ENCODE measurements at places on chromosomes 1 and 21.

GRCh38 chr1:93489756-93490155 lies 41.8 kb downstream of the FNBP1L start:
- DNase-seq = no peak

GRCh38 chr1:48469616-48470480 lies 2.2 kb downstream of the SPATA6 start:
- no peak for DNase-seq

GRCh38 chr1:165486663-165487062 lies 41.7 kb upstream of the RXRG start:
- no peak for DNase-seq

DNA sequence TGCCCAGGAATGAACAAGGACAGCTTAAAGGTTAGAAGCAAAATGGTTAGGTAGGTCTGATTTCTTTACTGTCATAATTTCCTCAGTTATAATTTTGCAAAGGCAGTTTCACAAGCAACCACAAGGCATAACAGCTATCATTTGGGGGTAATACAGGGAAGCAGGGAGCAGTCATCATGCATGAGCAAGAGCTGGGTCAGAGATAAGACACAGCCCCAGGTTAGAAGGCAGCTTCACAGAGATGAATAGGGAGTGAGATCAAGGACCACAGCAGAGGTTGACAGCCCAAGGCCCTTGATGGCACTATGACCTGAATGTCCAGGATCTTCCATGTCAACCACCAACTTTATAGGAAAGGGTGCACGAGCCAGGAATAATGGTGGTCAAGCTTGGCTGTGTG lies 9.0 kb upstream of the CSRP1 start:
- DNase-seq = no peak

- DNase-seq = no peak
These were observed 21.8 kb upstream of the ERRFI1 start for GRCh38 chr1:8047686-8048445.

DNA sequence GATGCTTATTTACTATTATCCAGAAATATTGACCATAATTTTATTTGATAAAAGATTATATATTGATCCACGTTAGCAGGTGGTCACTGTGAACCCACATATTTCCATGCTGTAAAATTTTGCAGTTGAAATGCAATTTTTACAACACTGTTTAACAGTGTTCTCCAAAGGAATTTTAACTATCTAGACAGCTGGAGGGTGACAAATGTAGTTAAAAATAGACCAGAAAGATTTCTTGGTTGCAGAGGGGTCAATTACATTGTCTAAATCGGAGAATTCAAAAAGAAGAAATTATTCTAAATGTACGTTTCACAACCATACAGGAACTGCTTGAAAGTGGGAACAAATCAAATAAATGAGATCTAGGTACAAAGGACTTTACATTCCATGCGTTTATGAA lies 625.2 kb upstream of the NCAM2 start:
- no peak for DNase-seq

- no peak for DNase-seq
These were observed 63.3 kb downstream of the ERG start for GRCh38 chr21:38434913-38435533.

DNA sequence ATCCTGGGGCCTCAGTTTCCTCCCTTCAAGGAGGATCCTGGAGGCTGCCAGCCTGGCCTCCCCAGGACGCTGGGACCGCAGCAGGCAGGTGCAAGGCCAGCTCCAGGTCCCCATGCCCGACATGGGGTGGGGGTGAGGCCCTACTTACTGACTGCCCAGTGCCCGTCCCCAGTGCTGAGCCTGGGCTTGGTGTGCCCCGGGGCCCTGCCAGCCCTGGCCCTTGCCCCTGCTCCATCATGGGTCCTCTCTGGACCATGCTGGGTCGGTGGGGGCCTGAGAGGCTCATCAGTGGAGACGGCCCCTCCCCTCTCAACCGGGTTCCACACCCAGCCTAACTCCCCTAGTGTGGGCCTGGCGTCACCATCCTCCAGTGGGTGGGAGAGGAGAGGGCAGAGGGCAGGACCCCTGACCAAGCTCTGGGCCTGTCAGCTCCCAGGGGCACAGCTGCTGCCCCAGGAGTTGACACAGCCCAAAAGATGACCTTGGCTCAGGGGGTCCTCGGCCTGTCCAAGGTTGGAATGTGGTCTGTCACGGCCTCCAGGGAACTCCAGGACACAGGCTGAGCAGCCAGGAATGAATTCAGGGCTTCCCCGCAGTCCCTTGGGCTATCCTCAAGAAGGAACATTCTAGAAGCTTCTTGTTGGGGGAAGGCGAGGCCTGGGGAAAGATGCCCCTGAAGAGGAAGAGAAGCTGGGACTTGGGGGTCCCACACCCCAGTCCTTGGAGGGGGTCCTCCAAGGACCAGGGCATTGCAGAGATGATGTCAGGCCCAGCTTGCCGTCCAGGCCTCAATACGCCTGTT lies 17.6 kb upstream of the ARF1 start:
- no peak for DNase-seq

DNA sequence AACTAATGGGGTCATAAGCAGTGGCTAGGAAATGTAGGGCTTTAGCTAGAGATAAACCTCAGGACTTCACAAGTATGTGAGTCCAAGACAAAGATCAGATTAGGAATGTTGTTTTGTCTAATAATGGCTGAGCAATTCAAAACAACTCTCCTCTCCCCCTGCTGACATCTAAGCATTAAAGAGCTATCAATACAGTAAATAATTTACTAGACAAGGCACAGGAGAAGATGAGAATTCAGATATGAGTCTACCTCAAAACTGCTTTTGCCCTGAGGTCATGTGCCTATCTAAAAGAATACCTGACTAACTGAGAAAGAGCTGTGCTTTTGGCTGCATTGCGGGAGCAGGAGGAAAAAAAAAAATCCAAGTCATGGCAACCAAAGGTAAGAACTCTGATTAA lies 86.8 kb downstream of the SPATA17 start:
- DNase-seq = no peak

DNA sequence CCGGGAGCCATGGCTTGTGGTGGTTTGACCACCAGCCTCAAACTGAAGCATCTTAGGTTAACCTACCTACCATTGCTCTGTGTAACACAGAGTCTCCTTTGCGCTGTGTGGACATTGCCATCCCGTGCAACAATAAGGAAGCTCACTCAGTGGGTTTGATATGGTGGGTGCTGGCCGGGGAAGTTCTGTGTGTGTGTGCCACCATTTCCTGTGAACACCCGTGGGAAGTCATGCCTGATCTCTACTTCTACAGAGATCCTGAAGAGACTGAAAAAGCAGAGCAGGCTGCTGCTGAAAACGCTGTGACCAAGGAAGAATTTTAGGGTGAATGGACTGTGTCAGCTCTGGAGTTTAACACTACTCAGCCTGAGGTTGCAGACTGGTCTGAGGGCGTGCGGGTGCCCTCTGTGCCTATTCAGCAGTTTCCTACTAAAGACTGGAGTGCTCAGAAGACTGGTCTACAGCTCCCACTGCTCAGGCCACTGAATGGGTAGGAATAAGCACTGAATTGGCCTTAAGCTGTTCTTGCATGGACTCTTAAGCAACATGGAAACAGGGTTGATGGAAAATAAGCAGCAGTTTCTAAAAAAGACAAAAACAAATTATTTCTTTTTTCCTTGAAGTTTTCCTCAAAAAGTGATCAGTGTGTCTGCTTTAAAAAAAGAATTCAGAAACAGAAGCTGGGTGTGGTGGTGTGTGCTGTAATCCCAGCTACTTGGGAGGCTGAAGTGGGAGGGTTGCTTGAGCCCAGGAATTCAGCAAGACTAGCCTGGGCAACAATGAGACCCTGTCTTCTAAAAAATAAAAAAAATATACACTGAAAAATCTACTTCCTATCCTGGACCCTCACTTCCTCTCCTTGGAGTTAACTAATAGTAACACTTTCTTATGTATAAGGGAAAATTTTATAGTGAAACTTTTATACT lies 14.6 kb downstream of the CEP350 start:
- no peak for DNase-seq

DNA sequence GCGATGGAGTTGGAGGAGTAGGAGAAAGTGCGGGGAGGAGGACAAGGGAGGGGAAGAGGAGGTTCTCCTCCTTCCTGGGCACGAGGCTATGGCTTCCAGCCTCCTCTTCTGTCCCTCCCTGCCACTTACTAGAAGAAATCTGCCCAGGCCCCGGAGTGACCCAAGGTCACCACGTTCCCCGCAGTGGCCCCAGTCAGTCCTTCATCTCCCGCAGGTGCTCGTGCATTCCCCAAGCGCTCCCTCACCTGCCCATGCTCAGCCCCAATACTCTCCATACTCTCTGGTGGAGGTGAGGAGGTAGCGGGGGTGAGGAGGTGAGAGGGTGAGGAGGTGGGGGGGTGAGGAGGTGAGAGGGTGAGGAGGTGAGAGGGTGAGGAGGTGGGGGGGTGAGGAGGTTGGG lies 85.4 kb downstream of the CCDC185 start:
- DNase-seq = no peak

DNA sequence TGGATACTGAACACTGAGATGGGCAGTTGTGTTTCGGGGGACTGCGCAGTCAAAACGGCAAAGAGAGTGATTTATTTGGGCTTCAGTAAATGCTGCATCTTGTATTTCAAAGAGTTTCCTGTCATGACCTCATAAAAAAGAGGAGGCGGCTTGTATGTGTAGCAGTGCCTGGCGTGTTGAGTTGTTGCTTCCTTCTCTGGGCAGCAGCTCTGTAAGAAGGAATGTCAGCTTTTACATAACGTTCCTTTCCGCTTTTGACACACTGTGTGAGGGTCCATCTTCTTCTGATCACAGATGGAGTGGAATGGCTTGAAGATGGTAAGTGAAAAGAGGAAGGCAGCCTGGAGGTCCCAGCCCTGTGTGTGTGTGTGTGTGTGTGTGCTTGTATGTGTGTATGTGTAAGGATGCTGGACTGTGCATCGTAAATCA lies 941 bp downstream of the ELAVL4 start:
- no peak for DNase-seq

DNA sequence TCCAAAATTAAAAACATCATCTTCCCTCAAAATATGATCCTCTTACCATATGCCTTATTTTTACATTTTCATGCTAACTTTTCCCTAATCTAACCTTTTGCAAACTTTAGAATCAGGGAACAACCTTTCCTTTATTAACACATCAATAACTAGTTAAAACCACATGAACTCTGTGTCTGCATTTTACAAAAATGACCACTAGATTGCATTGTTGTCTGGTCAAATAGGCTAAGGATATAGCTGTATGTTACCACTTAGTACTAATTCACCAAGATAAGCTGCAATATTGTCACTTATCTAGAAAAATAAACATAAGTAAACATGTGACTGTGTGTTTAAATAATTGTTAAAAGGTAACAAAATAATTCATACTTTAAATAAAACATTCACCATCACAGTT lies 82.3 kb downstream of the DENND1B start:
- no peak for DNase-seq

- DNase-seq = no peak
These were observed 17.8 kb upstream of the RAB29 start for GRCh38 chr1:205792961-205793673.

DNA sequence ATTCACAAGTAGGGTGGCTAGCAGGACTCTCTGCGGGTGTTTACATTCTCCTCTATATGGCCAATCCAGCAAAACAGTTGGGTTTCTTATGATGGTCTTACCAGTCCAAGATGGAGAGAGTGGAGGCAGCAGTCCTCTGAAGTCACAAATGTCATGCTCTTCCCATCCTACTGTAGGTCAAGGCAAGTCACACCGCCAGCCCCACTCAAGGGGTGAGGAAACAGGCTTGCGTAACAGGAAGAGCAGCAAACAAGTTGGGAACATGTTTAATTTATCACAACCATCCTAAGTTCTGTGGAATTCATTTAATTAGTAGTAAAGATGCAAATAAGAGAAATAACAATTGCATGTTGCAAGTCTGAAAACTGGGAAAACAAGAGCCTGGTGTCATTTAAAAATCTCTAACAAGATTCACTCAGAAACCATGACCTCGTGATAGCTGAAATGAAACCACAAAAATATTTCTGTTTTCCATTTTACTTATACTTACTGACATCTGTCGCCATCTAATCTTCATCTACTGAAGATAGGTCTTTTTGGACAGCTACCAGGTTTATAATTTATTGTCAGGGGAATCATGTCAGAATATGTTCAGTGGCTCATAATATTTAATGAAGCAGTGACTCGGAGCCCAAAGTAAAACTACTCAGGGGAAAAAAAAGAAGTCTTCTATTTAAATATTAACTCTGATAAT lies 349.1 kb upstream of the FMN2 start:
- DNase-seq = no peak

DNA sequence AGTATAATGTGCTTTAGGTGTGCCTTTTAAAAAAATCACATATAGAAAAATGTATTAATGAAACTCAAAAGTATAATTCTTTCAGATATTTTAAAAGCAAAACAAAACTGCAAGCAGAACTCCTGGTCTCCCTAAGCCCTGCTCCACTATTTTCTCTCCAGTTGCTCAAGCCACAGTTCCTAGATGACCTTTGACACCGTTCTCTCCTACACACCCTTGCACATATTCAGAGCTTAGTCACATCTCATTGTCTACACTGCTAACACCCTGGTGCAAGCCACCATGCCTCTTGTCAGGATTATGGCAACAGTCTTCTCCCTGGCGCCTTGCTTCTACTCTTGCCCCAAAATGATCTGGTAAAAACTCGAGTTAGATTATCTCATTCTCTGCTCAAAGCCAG lies 50.2 kb upstream of the ROR1 start:
- no peak for DNase-seq

DNA sequence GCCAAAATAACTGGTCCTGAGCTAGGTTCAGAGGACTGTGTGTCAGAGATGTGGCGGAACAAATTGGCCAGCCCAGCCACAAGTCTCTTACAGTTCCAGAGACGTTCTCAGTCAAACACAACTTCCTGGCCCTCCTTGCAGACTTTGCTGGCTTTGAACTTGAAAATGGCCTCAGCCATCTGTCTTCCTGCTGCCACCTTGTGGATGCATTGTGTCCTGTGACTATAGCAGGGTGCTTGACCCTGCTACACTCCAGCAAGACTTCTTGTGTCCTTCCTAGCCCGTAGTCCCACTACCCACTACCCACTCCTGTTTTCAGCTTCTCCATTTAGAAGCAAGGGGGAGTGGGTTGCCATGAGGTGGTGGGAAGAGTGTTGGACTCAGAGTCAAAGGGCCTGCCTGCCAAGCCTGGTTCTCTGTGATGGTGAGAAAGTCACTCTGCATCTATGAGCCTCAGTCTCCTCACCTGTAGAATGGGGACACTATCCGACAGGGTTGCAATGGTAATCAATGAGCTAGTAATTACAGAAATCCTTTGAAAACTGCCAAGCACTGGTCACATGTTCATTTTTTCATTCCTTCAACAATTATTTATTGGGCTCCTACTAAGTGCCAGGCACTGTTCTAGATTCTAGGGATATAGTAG lies 109.9 kb downstream of the IGSF21 start:
- no peak for DNase-seq

DNA sequence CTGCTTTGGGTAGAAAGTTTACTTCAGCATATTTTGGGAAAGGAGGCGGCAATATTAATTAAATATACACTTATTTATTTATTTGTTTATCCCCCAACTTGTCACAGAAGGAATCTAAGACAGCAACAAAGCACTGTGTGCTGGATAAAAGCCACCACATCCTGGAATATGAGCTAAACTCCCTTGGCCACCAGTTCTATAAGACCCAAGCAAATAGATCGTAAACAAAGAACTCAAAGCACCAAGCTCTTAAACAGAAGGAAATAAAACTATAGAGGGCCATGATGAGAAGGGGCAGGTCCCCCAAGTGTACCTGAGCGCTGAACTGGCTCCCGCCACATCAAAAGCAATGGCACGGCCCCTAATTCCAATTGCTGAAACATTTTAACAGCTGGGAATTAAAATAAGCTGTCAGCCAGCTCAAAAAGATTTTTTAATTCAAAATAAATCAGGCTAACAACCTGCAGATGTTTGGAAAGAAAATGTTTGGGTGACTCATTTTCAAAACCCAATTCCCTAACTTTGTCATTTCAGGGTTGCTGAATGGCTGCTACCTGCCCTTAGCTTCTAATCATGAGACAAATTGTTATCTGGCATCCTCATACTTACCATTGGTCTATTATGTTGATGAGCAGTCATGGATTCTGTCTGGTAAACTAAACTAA lies 127.1 kb downstream of the SLC30A10 start:
- no peak for DNase-seq
